Right atrium auricular region (tissue), 2 donors: ENCODE measurements at places on chromosomes 12 and 14. TPM values are rescaled to one million over a fixed set of nuclear protein-coding genes. Genes with fewer than 3 reads are reported as not detected.
A peak's percentile ranks its signal among the peaks of the same experiment; 100 is the strongest.

DNA sequence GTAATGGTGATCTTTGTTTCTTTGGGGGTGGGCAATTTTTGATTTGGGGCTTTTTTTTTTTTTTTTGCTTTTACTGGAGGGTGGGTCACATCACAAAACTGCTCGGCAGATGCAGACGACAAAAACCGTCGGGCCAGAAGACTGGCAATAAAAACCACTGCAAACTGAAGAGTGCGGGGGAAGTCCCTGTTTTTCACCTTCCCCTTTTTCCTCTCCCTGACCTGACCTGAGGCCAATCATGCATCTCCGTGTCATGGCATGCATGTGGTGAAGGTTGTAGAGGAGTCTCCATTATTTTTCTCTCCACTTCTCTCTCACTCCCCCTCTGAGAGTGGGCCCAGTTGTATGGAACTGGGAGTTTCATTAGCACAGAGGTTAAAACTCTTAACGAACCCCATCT lies 57.5 kb downstream of the AP5M1 start:
- no peak for DNase-seq
- no peaks in the 10 kb centered on the region for H3K4me1 ChIP-seq
- no peaks in the 10 kb centered on the region for H3K27me3 ChIP-seq
- H3K4me3 ChIP-seq, result no peak overlapping the region
- no peaks in the 10 kb centered on the region for H3K36me3 ChIP-seq

The PSME1 gene
- total RNA-seq, result 112 TPM

GRCh38 chr14:38737686-38738407 lies 365.2 kb downstream of the SEC23A start:
- no peak overlapping the region for H3K4me3 ChIP-seq
- H3K4me1 ChIP-seq, result no peaks in the 10 kb centered on the region
- no peak for DNase-seq
- no peaks in the 10 kb centered on the region for H3K36me3 ChIP-seq

- H3K27me3 ChIP-seq, result peaks cover 18% of the 10 kb centered on the region
- H3K4me3 ChIP-seq, result peak overlapping the region; percentile 33
- no peak for DNase-seq
- H3K4me1 ChIP-seq, result no peaks in the 10 kb centered on the region
- no peaks in the 10 kb centered on the region for H3K36me3 ChIP-seq
These were observed 283 bp downstream of the LMO3 start for GRCh38 chr12:16605642-16606116.

The FOXG1 gene
- total RNA-seq, result not detected

GRCh38 chr14:70808416-70809224 lies 693 bp downstream of the MAP3K9 start:
- no peaks in the 10 kb centered on the region for H3K36me3 ChIP-seq
- no peaks in the 10 kb centered on the region for H3K4me1 ChIP-seq
- H3K4me3 ChIP-seq, result peak overlapping the region; percentile 68
- no peaks in the 10 kb centered on the region for H3K27me3 ChIP-seq
- H3K27ac ChIP-seq, result peak overlapping the region; percentile 78

DNA sequence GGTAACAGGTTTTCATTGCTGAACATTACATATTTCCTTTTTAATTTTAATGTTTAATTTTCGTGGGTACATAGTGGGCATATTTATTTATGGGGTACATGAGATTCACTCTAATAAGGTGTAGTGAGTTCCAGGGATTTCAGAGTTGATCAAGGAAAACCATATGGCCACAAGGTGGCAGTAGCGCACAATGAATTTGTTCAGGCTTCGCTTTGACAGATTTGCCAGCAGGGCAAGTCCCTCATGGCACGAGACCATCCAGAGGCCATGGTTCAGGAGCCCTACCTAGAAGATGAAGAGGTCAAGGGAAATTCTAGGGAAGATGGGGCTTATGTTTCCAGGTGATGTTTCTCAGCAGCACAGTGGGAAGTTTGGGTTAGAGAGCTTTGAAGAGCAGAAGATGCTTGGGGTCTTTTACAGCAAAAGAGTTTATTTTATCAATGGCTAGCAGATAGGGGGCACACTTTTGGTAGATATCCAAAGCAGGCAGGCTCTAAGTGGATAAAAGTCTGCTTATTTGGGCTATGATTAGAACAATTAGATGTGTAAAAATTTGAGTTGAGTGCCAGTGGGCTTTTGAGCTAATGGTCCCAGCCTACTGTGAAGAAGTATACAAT lies 1004.4 kb downstream of the AACS start:
- no peaks in the 10 kb centered on the region for H3K36me3 ChIP-seq
- no peak overlapping the region for H3K4me3 ChIP-seq
- no peaks in the 10 kb centered on the region for H3K4me1 ChIP-seq
- DNase-seq, result no peak
- H3K27ac ChIP-seq, result no peak overlapping the region

DNA sequence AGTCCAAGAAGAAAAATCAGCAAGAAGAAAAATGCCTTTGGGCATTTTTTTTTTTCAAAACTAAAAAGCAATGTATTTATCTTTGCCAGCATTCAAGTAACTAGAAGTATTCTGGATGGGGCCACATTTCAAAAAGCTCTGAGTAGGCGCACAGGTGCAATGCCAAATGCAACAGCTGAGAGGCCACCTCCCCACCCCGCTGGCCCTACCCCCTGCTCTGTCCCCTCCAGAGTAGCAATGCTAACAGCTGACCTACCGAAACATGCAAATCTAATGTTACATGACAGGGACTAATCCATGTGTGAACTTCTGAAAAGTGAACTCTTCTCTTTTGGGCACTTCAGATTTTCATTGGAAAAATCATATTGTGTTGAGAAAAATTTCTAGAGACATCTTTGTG lies 153.7 kb upstream of the SLC38A2 start:
- H3K4me3 ChIP-seq, result no peak overlapping the region
- peaks cover 36% of the 10 kb centered on the region for H3K4me1 ChIP-seq
- no peak for DNase-seq
- H3K27me3 ChIP-seq, result no peaks in the 10 kb centered on the region
